Smooth muscle cell of the brain vasculature (primary cell): ENCODE measurements at places on chromosomes 3 and 15.

DNA sequence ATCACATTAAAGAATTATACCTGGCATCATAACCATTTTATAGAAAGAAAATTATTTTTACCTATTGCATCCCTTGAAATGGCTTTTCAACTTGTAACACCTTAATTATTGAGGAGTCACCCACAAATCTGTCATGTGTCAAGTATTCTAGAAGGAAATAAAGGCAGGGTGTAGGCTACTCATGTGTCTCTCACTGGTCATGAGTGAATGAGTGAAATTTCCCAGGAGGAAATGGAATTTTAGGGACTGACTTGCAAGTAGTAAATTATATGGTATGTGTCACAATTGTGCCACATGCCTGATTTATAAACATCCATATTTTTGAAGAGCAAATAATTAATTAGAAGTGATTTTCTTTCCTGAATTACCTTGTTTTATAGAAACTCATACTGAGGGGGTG lies 310.5 kb upstream of the ADAMTS9 start:
- DNase-seq, result no peak

DNA sequence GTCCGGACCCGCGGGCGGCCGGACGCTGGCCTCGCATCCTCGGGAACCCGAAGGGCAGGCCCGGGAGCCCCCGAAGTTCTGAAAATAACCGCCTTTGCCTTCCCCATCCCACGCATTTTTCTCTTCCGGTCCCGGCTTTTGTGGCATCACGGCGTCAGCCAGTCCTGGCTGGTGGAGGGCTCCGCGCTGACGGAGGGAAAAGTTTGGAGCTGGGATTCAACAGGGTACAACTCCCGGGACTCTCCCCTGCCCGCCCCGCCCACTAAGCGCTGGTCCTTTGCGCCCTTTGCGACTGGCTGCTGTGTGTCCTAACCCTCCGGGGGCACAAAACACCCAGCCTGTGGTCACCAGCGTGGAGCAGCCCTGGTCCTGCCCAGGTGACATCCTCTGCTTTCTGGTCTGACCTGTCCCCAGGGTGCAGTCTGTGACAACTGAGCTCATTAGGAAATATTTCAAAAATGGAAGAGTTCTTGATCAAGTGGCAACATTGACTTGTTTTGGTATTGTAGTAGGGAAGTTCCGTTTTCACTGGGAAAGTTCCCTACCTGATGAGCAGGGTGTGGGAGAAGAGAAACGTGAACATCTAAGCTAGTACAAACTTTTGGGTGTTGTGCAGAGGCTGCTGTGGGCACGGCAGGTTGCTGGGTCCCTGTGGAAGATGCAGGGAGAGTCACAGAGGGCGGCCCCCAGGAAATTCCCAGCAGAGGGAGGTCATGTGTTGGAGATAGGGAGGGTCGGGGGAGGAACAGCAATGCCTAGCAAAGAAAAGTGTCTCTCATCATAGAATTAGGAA lies 775 bp downstream of the ARNT2 start:
- no peak for DNase-seq

GRCh38 chr3:24415824-24416223 lies 78.8 kb downstream of the THRB start:
- no peak for DNase-seq

- no peak for DNase-seq
Observed at GRCh38 chr15:53837263-53837662, 77.8 kb upstream of the WDR72 start.

DNA sequence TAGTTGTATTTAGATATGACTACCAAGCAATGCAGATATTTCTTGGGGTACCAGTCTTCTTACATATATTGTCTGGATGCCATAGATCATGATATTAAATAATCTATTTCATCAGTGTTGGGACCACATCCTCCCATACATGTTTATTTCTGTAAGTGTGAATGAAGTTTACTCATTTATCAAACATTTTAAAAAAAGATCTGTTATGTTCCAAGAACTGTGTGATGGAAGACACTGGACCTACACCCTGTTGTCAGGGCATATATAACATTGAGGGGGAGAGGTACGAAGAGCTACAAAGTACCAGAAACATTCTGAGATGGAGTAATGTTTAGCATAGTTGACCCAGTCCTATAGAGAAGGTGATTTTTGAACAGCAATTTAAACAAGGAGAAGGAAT lies 26.6 kb downstream of the MBNL1 start:
- no peak for DNase-seq

GRCh38 chr3:30858894-30859389 lies 35.5 kb downstream of the GADL1 start:
- no peak for DNase-seq

DNA sequence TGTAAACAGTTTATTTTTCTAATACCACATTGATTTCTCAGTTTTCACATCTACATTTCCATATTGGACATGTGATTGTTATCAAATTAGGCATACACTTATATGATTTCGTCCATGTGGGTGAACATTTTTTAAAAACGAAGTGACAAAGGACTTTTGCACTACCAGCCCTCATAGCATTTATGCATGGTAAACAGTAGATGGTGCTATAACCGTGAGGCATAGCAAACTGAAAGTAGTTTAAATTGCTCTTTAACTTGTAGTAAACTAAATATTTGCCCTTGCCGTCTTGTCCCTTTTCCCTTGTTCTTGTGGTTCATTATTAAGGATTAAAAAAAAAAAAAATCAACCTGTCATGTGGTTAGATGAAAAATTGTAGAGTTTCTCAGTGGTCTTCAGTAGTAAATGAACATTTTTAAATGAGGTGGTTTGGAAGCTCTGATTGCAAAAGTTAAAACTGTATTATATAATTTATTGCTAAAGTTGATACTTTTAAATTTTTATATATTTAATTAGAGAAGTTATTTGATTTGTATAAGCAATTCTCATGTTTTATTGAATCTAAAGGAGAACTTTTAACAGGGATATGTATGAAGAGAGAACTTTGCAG lies 24.0 kb downstream of the STX19 start:
- peak; percentile 49 for DNase-seq

GRCh38 chr3:121431726-121432517 lies 113.9 kb downstream of the POLQ start:
- DNase-seq, result peak; percentile 50
